ENCODE measurements at places on chromosomes 4 and X.

DNA sequence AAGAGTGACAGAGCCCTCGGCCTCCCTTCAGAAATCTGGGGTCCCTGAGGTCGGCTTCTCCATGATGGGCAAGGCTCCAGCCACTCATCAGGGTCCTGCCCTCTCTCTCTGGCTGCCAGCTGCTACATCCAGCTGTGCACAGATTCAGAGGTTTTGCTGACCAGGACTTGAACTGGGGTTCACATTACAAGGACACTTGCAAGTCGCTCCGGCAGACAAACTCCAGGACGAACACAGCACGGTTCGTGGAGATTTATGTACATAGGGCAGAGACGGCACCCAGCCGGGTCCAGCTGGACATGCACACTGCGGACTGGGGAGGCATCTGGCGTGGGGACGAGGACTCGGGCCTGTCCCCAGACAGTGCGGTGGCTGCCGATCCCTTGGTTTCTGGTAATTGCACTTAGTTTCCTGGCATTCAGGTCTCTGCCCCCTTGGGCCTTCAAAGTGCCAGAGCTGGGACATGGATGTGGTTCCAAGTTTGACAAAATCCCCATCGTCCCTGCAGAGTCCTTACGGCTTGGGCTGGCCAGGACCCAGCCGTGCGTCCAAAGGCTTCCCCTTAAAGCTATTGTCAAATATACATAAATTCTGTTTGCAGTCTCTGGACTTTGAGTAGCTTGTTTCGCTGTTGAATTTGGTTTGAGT, 6.2 kb upstream of the C4orf50 start:
- DNase-seq, result no peak

DNA sequence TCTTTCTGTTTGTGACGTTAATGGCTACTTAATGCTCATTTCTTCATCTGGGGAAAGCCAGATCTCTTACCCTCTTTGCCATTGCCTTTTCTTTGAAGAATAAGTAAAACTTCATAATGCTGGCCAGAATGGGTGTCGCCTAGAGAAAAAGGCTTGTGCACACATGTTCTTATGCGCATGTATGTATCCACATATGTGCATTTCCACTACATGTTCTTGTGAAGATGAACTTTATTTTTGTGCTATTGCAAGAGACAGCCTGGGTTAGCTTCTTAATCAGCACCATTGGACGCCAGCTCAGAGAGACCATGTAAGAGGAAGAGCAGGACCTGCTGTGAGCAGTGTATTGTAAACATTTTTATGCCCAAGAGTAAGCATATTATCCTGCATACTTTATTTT, 178.7 kb downstream of the SPRY1 start:
- DNase-seq, result no peak

DNA sequence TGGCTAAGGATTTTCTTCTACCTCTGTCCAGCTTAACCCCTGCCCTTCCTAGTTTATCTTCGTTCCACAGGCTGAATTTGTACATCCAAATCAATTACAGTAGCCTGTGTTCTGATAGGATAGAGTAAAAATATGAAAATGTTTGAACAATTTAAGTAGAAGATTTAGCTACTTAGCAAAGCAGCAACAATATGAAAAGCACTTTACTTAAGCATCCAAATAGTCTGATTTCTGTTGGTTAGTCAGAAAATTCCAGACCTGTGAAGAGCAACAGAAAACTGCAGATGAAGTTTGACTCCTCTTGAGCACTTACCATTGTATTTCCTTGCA, 2.0 kb downstream of the ARSJ start:
- DNase-seq, result no peak

DNA sequence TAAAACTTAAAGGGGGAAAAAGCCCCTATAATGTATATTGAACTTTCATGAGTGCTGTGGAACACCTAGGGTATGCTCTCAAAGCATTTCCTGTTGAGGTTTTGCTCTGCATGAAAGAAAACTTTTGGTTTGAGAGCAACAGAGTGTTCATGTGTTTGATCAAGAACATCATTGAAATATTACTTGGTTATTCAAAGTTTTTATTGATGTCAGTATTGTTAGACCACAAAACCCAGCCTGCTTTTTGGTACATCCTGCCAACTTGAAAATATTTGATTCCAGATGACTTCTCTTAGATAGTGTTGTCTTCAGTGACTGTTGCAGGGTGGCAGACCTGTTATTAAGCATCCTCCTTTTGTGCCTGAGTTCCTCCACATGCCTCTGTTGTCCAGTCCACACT, 68.0 kb downstream of the N4BP2 start:
- DNase-seq, result no peak

DNA sequence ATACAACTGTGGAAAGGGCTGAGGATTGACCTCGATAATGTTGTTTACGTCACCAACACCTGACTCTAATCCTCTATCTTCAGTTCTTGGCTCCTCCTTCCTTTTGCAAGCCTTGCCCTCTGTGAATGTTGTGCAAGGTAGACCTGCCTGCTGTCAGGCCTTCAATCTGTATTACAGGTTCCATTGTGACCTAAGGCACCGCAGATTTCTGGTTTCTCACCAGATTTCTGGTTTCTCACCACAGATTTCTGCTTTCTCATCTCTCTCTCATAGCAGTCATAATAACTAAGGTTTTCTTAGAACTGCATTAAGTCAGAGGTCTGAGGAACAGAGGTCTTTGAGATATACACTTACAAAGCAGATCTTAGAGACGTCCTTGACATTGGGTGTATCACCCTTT, 51.5 kb upstream of the ETNPPL start:
- no peak for DNase-seq

GRCh38 chrX:38484607-38485498, 76.5 kb upstream of the TSPAN7 start:
- DNase-seq, result no peak

DNA sequence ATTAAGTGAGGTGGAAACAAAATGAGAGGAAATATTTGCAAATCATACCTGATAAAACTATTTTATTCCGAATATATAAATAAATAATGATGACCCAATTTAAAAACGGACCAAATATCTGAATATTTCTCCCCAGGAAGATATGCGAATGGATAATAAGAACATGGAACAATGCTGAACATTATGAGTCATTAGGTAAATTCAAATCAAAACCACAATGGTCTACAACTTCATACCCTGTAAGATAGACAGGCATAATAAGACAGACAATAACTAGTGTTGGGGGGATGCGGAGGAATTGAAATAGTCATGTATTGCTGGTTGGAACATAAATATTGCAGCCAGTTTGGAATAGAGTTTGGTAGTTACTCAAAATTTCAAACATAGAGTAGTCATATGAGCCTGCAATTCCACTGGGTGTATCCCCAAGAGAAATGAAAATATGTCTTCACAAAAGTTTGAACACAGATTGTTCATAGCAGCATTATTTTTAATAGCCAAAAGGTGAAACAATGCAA, 47.6 kb upstream of the DRP2 start:
- no peak for DNase-seq

DNA sequence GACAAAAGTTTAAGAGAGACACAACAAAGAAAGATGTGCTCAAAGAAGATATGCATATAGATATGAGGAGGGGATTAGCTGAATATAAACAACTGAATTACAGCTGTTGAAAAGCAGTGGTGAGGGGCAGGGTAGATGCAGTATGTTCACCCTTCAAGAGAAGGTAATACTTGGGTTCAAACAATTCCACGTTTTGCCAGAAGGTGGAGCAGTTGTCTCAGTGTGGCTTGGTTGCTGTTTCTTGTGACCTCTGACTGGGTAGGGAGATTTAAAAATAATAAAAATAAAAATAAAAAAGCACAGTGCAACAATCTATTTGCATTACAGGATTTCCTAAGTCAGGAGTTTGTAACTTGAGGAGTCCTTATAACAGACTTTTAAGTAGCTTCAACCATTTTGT, 23.3 kb downstream of the PHOX2B start:
- no peak for DNase-seq

DNA sequence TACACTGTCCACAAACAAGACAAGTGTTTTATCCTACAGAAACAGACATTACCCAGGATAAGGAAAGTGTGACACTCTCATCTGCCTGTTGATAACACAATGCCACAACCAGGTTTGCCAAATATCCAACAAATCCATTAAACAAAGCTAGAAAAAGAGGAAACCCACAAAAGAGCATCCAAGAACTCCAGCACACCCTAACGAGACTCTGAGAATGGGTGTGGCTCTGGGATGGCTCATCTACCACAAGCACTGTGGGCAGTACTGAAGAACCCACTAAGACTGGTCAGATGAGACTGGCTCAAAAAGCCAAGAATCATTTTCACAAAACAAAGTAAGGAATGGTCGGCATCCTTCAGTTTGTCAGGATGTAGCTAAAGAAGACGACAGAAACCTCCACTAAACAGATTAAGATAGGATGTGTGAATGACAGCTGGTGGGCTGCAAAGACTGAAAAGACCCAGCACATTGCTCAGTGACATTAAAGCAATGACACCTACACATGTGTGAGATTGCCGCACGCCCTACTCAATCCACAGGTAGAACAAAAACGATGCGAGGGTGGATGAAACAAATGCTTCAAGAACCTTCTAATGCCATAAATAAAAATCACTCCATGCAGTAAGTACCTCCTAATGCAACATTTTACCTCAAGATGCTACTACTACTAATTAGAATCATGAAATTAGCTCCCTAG, 14.7 kb downstream of the ATP8A1 start:
- no peak for DNase-seq

- no peak for DNase-seq
Measured at GRCh38 chrX:100407147-100407783, 2.8 kb downstream of the PCDH19 start.

- DNase-seq, result no peak
Measured at GRCh38 chr4:150855981-150856510, 159.0 kb downstream of the LRBA start.

GRCh38 chrX:69503228-69503781, 821 bp upstream of the NALF2 start:
- DNase-seq, result peak; percentile 4

DNA sequence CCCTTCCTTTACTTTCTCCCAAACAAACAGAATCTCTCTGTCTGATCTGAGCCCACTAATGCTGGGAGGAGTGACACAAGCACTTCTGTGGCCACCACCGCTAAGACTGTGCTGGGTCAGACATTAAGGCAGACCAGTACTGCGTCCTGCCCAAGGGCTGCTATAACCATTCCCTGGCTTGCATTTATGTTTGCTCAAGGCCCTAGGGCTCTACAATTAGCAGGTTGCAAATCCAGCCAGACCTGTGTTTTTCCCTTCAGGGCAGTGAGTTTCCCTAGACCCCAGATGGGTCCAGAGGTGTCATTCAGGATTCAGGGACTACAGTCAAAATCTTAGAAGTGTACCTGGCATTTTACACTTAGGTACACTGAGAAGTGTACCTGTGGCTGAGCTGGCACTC, 89.7 kb downstream of the SPANXN4 start:
- no peak for DNase-seq

- DNase-seq, result no peak
Measured at GRCh38 chr4:25163196-25163595, 2.9 kb upstream of the SEPSECS start.

- DNase-seq, result no peak
Measured at GRCh38 chrX:128106630-128107029, 54.4 kb upstream of the ACTRT1 start.

DNA sequence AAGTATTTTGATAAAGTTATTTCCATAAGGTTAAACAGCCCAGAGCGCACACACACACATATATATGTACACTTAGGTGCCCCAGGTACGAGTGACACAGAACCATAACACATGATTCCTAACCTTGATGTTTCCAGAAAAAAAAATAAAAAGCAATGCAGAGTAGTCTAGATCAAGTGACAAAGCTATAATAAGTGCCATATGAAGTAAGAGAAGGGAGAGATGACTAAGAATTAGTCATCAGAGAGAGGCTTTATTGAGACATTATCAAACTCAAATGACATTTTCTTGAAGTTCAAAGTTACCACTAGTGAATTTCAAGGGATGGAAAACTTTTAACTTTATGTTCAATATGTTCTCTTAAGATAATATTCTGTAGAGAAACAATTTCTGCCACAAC, 215.0 kb downstream of the HTR2C start:
- DNase-seq, result no peak

GRCh38 chr4:153639833-153640802, 44.0 kb upstream of the TLR2 start:
- DNase-seq, result no peak

- no peak for DNase-seq
Measured at GRCh38 chrX:141402897-141403610, 160.7 kb upstream of the SPANXC start.

- no peak for DNase-seq
Measured at GRCh38 chr4:44740201-44740600, 13.8 kb upstream of the GNPDA2 start.

- no peak for DNase-seq
Measured at GRCh38 chrX:42803320-42803719, 25.4 kb upstream of the PPP1R2C start.

- DNase-seq, result no peak
Measured at GRCh38 chr4:54228546-54228945, 547 bp upstream of the PDGFRA start.

DNA sequence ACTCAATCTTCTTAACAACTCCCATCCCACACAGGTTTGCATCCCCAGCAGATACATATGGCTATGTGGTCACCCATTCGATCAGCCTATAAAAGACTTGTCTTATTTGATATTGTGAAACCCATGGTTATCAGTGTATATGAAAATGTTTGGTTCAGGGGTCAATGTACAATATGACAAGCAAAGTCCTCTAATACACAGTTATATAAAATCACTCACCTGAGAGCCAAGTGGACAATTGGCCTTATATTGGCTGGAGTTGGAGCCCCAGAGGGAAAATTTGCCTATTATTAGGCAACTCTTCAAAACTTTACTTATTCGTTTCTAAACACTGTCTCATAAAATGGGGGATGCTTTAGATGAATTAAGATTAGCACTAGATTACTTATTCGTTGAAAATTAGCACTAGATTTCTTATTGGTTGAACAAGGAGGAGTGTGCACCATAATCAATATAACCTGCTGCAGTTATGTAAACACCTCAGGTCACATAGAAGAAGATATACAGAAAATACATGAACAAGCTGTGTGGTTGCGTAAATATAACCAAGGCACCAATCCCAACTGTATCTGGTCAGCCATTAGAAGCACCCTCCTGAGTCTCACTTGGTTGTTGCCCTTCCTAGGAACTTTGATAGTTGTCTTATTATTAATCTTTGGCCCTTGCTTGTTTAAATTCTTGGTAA, 10.7 kb upstream of the ADH4 start:
- no peak for DNase-seq

DNA sequence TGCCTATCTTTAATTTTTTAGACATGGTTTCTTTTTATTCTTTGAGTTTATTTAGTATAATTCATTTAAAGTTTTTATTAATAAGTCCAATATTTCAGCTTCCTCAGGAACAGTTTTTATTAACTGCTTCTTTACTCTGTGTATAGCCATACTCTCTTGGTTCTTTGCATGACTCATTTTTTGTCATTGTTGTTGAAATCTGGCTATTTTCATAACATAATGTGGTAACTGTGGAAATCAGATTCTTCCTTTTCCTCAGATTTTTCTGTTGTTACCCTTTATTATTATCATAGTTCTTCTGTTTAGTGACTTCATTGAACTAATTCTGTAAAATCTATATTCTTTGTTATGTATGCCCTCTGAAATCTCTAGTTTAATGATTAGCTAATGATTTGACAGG, 124.9 kb upstream of the CYSLTR1 start:
- no peak for DNase-seq
